ENCODE measurements at places on chromosomes 3 and 15.

- DNase-seq, result no peak
Measured at GRCh38 chr15:67068710-67069400, 3.5 kb downstream of the SMAD3 start.

- DNase-seq, result no peak
Measured at GRCh38 chr3:4491855-4492207, 1.3 kb upstream of the ITPR1 start.

- DNase-seq, result no peak
Measured at GRCh38 chr3:51964521-51964920, 2.7 kb downstream of the PCBP4 start.

DNA sequence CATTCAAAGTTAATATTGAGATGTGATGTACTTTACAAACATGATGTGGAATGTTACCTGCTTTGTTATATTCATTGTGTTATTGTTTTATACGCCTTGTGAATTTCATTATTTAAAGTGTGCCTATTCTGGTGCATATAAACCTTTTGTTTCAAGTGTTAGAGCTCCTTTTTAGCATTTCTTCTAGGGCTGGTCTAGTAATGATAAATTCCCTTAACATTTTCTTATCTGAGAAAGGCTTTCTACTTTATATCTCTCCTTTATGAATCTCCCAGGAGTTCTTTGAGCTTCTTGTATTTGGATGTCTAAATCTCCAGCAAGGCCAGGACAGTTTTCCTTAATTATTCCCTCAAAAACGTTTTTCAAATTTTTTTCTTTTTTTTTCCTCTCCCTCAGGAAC is 1005.6 kb downstream of the IGSF11 start:
- DNase-seq, result no peak

DNA sequence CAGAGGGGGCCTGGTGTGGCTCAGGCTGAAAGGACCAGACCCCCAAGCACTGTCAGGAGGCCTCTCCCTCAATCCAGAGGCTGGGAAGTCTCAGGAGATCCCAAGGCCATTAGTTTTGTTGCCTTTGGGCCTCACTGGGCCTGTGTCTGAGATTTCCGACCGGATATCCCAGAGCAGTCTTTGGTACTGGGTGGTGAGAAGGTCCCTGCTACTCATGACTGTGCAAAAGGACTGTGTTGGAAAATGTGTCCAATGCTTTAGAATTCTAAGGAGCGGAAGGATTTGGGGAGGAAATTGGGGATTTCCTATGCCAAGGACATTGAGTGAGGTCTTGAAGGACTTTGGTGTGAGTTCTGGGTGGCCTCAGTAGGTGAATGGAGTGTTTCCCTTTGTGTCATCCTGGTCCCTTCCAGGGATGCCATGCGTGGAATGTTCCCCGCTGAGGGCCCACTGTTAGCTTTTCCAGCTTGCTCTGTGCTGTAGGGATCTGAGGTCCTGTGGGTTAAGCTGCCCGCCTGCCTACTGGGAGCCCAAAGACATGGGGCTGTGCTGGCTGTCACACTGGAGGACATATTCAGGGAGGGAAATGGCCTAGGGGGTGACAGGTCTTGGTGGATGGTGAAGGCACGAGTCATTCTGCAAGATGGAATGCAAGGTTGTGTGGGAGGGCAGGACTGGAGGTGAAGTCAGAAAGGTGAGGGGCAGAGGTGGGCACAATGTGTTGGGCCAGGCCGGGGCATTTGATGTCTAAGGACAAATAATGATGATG is 16.4 kb downstream of the SMAD6 start:
- no peak for DNase-seq

DNA sequence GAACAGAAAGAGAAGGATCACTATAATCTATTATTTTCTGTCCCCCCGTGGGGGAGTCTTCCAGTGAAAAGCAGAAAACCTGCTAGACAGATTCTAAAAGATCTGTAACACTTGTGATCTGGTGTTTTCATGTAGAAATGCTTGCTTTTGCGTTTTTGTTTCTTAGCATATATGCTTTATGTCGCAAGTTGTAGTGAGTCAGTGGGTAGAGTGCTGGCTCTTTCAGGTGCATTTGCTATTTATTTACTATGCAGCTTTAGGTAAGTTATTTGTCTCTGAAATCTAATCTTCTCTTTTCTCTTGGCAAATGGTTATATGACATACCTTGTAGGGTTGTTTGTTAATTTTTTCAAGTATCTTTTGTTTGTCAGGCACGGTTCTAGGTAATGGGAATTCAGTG is 9.4 kb downstream of the AKAP13 start:
- no peak for DNase-seq

- no peak for DNase-seq
Measured at GRCh38 chr3:175585898-175586297, 726.8 kb downstream of the NAALADL2 start.

GRCh38 chr15:76162784-76163456 is 103.1 kb downstream of the TMEM266 start:
- DNase-seq, result peak; percentile 43

DNA sequence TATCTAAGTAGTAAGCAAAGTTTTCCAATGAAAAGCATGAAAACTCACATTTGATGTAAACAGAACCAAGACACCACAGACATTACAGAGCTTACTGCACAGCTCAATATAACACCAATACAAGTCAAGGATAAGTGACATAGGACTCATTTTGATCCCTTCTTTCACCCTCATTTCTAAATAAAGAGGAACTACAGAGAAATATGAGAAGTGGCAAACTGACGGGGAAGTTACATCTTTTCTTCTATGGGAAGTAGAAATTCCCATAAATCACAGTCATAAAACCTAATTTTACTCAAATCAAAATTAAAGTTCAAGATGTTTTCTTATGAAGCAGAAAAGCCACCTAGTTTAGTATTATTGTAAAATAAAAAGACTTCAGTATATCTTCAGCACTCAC is 3.8 kb downstream of the ATG3 start:
- no peak for DNase-seq

DNA sequence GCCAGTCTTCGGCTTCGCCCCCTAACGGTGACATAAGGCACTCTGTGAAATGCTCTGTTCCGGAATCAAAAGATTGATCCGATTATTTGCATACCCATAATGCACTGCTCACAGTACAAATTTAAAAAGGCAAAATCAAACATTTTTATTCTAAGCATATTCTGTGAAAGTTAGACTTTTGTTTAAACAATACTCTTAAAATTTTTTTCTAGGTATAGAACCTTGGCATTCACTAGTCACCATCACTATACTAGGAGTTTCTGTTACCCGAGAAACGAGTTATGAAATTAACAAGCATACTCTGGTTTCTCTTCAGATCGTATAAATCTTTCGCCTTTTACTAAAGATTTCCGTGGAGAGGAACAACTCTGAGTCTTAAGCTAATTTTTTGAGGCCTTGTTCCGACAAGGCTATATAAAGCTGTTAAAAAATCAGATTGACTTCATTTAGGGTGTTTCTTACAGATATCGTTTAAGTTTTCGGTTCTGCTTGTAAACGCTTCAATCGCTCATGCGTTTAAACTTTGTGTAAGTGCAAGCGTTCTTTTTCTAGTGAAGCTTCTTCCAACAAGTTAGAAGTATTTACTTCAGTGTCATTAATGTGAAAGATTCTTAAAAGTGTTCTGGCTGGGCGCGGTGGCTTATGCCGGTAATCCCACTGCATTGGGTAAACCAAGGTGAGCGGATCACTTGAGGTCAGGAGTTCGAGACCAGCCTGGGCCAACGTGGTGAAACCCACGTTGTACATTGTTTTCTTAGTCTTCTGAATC is at the start of gene RNU5B-1:
Gene RNU5B-1 (plus strand): TSS at position 297 of the 769 bp plus-strand sequence.
- peak; percentile 99 for DNase-seq

DNA sequence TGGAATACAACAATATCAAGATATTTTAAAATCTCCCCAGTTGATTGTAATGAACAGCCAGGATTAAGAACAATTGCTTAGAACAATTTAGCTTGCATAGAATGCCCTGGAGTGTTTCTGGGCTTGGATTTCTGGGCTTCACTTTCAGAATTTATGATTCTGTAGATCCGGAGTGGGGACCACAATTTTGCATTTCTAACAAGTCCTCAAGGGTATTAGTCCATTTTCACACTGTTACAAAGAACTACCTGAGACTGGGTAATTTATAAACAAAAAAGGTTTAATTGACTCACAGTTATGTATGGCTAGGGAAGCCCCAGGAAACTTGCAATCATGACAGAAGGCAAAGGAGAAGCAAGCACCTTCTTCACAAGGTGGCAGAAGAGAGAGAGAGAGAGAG is 54.3 kb upstream of the MYRIP start:
- DNase-seq, result no peak
